Thymus (tissue), 14 donors: ENCODE measurements at places on chromosomes 3 and 15.
A peak's percentile ranks its signal among the peaks of the same experiment; 100 is the strongest.

DNA sequence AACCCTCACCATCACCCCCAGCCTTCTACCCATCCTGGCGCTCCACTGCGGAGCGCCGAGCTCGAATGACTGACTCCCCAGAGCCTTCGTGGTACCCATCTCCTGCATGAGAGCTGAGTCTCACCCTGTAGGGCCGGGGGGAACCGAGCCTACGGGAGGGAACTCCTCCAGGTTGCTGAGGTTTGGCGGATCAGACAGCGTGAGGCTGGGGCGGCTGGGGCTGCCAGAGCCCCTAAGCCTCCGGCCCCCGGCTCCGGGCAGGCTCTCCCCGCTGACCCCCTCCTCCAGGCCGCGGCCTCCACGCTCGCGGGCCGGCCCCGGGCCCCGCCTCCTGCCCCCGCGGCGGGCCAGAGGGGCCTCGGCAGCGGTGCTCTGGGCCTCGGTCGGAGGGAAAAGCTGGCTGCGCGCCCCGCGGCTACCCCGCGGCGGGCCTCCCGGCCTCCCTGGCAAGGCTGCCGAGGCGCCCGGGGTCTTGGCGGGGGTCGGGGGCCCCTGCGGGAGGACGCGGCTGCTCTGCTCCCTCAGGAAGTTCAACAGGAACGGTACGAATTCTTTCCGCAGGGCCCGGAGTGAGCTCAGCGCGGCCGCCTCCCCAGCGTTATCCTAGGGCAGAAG, 643 bp downstream of the CDAN1 start:
- H3K36me3 ChIP-seq: peaks cover 39% of the 10 kb centered on the region
- no peak overlapping the region for H3K27ac ChIP-seq
- peak; percentile 1 for DNase-seq

DNA sequence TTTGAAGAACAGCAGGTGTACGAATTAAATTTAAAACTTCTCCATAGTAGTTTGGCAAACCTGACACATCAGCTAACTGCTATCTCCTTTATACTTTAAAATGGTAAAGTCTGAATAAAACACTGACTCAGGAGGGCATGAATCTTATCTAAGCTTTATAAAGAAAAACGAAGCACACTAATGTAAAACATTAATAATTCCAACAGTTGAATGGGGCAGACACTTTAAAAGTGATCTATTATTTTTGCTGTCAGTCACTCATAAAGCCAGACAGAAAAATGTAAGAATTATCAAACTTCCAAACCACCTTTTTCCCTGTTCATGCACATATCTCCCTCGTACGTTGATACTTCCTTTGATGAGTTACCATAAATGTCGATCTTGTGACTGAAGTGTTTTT, 2.6 kb downstream of the ARF4 start:
- H3K27me3 ChIP-seq: no peaks in the 10 kb centered on the region
- H3K36me3 ChIP-seq: no peaks in the 10 kb centered on the region
- no peak overlapping the region for H3K27ac ChIP-seq
- no peak for DNase-seq

GRCh38 chr3:178318340-178318739, 217.9 kb upstream of the KCNMB2 start:
- DNase-seq: no peak
- no peaks in the 10 kb centered on the region for H3K4me1 ChIP-seq
- H3K36me3 ChIP-seq: no peaks in the 10 kb centered on the region
- H3K4me3 ChIP-seq: no peak overlapping the region

DNA sequence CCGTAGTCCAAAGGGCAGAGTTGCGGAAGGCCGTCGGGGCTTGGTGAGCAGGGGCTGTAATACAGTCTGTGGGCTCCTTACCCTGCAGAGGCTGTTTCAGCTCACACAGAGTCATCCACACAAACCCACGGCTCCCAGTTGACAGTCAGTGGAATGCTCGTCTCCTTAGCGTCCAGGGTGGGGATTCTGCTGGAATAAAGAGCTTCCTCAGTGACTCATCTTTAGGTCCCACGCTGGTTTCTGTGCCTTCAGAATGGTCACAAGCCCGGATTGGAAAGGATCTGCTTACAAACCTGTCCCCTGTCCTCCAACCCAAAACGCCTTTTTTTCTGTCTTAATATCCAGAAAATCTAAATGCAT, 201.3 kb upstream of the TPM1 start:
- H3K27ac ChIP-seq: no peak overlapping the region
- no peaks in the 10 kb centered on the region for H3K27me3 ChIP-seq
- H3K4me3 ChIP-seq: no peak overlapping the region
- no peak for DNase-seq
- no peaks in the 10 kb centered on the region for H3K4me1 ChIP-seq
- no peaks in the 10 kb centered on the region for H3K36me3 ChIP-seq

- no peaks in the 10 kb centered on the region for H3K4me1 ChIP-seq
- H3K27me3 ChIP-seq: no peaks in the 10 kb centered on the region
- H3K4me3 ChIP-seq: no peak overlapping the region
- no peaks in the 10 kb centered on the region for H3K36me3 ChIP-seq
Observed at GRCh38 chr3:83189634-83190033, 1428.2 kb upstream of the GBE1 start.

DNA sequence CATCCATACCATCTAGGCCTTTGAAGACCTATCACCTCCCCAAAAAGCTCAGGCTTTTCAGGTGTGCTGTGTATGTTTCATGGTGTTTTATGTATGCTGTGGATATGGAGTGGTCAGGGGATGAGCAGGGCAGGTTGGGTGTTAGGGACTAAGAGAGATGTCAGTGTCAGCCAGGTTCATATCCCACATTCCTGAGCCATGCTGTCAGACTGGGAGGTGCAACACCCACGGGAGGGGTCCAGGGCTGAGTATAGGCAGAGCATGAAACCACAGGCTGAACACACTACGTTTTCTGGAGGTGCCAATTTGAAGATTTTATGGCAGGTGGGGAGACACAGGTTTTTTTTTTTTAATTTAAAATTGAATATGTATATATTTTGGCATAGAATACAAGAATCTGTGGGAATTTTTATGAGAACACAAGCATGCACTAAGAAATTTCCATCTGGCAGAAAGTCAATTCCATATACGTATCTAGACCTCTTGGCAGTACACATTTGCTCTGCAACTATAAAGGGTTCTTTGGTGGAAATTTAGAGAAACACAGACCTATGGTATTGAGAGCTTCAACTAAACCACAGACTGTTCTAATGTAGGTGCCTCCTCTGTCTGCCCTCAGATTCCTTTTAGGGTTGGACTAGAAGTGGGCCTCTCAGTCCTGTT, 101.9 kb upstream of the RNU6-1 start:
- H3K4me1 ChIP-seq: peaks cover 3% of the 10 kb centered on the region
- H3K27ac ChIP-seq: no peak overlapping the region
- no peak for DNase-seq
- H3K4me3 ChIP-seq: no peak overlapping the region
- H3K36me3 ChIP-seq: no peaks in the 10 kb centered on the region

DNA sequence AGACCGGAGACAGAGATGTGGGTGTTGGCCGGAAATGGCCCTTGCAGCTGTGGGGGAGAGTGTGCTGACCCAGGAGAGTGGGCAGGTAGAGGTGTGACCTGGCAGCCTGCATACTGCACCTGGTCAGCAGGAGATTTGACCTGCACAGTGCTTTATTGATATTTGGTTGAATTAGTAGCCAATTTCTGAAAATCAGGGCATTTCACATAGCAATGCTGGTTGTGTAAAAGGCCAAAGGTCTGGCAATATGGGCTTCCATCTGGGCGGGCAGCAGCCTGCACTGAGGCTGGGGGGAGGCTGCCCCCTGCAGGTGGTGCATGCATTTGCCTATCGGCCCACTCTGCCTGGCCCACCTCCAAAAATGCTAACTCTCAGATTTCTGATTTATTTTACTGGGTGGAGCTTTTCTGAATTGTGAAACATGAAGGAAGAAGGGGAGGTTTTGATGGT, 9.4 kb upstream of the MGLL start:
- peaks cover 9% of the 10 kb centered on the region for H3K4me1 ChIP-seq
- no peaks in the 10 kb centered on the region for H3K27me3 ChIP-seq
- H3K36me3 ChIP-seq: no peaks in the 10 kb centered on the region
- DNase-seq: no peak
- H3K27ac ChIP-seq: no peak overlapping the region
- no peak overlapping the region for H3K4me3 ChIP-seq

DNA sequence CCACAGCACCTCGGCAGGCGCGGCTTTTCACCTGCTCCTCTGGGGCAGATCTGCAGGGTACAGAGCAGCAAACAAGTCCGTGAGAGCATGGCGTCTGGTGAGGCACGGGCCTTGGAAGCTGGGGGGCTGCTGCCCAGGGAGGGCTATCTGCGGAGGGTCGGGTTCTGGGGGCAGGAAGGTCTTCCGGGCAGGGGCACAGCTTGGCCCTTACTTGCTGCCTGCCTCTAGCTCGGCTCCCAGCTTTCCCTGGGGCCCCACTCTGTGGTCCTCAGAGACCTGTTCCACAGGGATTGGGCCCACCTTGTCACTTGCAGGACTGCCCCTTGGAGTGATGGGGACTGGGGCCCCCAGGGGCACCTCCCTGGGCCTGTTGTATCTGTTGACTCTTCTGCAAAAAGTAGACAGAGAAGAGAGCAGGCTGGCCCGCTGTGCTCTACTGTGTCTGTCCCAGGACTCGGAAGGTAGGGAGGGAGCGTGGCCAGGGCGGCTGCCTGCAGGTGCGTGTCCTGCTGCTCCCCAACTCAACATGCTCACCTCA, 84.1 kb downstream of the TBC1D2B start:
- no peak overlapping the region for H3K4me3 ChIP-seq
- H3K36me3 ChIP-seq: peaks cover 24% of the 10 kb centered on the region
- peak overlapping the region; percentile 78 for H3K27ac ChIP-seq
- no peak for DNase-seq
- H3K4me1 ChIP-seq: peaks cover 61% of the 10 kb centered on the region
- no peaks in the 10 kb centered on the region for H3K27me3 ChIP-seq

GRCh38 chr15:31342781-31343626, 16.4 kb downstream of the KLF13 start:
- H3K27ac ChIP-seq: peak overlapping the region; percentile 22
- peak overlapping the region; percentile 5 for H3K4me3 ChIP-seq
- peaks cover 100% of the 10 kb centered on the region for H3K4me1 ChIP-seq
- peaks cover 77% of the 10 kb centered on the region for H3K36me3 ChIP-seq
- H3K27me3 ChIP-seq: no peaks in the 10 kb centered on the region
- no peak for DNase-seq

DNA sequence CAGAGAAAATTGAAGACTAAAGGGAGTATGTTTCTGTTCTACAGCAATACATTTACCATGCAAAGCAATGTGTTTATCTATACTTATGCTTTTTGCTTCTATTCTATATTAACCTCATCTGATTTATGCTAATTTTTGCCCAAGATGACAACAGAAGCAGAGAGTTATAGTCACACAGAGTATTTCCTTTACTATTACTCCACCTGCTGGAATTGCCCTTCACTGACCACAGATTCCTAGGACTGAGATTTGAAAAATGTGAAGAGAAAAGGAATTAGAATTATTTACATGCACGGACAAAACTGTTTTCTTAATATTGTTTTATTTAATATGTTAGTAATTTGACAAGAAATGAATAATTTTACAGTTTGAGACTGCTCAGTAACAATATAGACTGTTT, 745.6 kb downstream of the VGLL3 start:
- no peak overlapping the region for H3K27ac ChIP-seq
- no peaks in the 10 kb centered on the region for H3K36me3 ChIP-seq
- no peak overlapping the region for H3K4me3 ChIP-seq
- H3K27me3 ChIP-seq: no peaks in the 10 kb centered on the region
- DNase-seq: no peak
- no peaks in the 10 kb centered on the region for H3K4me1 ChIP-seq

DNA sequence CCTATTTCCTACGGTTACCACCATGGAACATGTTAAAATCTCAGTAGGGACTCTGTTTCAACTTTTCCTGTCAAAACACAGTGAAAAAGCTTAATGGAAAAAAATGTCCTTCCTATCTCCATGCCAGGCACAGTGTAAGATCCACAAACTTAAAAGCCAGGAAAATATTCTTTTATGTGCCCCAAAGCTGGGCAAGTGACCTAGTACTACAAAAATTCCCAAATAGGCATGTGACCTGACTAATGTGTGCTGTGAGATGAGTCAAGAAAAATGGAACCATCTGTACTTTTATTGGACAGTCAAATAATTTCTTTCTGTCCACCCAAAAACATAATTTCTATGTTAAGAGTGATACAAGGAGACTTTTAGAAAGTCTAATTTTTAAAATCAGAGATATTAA, 406.0 kb downstream of the ZBTB20 start:
- no peak overlapping the region for H3K4me3 ChIP-seq
- H3K27me3 ChIP-seq: no peaks in the 10 kb centered on the region
- H3K4me1 ChIP-seq: no peaks in the 10 kb centered on the region
- no peak overlapping the region for H3K27ac ChIP-seq

DNA sequence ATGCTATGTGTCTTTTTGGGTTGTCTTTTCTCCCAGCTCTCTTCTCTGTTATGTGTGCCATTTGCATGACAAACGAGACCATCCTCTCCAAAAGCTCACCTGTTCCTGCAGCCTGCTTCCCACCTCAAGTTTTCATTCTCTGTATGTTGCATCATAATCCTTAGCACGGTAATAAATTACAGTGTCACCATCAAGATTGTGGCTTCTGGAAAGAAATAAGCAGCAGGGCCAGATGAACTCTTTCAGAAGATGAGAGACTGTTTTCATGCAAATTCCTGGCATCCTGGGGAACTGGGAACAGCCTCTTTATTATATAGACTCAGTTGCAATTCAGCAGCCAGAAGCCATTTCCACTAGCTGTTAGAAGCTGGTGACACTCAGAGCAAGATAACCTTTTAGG, 436.7 kb downstream of the EPHB1 start:
- H3K27me3 ChIP-seq: no peaks in the 10 kb centered on the region
- no peaks in the 10 kb centered on the region for H3K4me1 ChIP-seq
- no peaks in the 10 kb centered on the region for H3K36me3 ChIP-seq
- no peak overlapping the region for H3K4me3 ChIP-seq
- no peak overlapping the region for H3K27ac ChIP-seq

DNA sequence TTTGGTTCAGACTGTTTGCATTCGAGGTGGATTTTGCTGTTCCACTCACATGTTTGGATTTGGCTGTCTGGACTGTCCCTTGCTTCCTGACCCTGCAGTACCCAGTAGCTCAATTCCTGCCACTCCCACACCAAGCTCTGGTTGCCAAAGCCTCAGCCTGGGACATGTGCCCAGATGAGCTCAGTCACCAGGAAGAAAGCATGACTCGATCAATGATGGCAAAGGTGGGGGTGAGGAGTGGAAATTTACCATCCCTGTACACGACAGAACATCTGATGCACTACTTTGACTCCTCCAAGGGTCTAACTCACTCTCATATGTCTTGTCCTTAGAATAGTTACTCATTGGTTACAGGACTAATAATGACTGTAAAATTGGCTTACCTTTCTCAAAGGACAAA, 45.2 kb downstream of the ZNF385D start:
- H3K4me1 ChIP-seq: no peaks in the 10 kb centered on the region
- no peak for DNase-seq
- no peak overlapping the region for H3K4me3 ChIP-seq
